ENCODE measurements at places on chromosomes 12 and 14.

- DNase-seq, result no peak
Measured at GRCh38 chr14:91496790-91497189, 13.3 kb downstream of the PPP4R3A start.

- DNase-seq, result no peak
Measured at GRCh38 chr12:46647034-46647433, 178.8 kb downstream of the SLC38A4 start.

DNA sequence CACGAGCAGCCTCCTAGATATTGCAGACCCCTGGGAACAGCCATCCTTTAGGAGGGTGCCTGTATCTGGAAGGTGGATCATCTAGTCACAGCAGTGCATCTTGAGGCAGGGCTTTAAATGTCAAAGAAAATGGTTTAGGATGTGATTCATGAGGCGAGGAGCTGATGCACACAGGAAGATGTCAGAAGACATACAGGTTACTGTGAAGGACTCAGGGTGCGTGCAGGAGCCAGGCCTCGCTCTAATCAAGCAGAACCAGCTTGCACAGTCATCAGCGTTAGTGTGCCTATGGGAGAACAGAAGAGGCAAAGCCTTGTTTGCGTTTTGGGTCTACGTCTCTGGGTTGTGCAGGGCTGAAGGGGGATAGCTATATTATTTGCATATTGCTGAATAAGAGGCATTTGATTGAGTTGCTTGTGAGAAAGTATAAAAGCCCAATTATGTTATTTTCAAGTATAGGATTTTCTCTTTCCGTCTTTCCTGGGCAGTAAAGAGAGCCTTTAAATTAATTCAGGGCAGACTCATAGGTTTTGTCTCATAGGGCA, 77.3 kb upstream of the RPH3A start:
- DNase-seq, result no peak

- DNase-seq, result no peak
Measured at GRCh38 chr14:87888136-87888999, 104.6 kb downstream of the GALC start.

GRCh38 chr14:51547701-51548100, 104.0 kb upstream of the FRMD6 start:
- DNase-seq, result no peak

DNA sequence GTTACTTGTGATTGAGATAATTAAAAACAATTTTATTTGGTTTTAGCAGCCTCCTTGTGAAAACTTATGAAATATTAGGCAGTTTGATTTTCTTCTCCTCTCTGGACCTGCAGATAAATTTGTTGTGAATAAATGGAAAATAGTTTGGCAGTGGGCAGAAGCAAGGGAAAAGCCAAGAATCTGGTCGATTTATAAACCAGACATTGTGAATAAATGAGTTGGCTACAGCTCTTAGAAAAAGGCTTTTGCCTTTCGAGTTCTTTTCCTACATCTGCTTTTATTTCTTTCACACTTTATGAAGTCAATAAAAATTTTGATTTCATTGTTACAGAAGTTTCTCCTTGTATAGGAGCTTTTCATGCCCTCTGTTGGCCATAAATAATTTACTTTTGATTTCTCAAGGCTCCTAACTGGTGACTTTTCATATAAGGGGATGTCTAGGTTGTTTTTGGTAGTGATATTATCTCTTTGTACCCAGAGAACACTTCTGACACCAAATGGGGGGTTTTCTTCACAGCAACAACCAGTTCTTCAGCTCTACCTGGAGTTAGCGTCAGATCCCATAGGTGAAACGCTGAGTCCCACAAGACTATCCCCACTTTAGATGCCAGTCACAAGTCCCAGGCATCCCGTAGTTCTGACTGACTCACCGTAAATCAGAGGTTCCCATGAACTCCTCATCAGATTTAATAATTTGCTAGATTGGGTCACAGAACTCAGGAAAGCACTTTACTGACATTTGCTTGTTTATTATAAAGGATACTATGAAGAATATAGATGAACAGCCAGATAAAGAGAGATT, 136.5 kb upstream of the DNM1L start:
- no peak for DNase-seq

DNA sequence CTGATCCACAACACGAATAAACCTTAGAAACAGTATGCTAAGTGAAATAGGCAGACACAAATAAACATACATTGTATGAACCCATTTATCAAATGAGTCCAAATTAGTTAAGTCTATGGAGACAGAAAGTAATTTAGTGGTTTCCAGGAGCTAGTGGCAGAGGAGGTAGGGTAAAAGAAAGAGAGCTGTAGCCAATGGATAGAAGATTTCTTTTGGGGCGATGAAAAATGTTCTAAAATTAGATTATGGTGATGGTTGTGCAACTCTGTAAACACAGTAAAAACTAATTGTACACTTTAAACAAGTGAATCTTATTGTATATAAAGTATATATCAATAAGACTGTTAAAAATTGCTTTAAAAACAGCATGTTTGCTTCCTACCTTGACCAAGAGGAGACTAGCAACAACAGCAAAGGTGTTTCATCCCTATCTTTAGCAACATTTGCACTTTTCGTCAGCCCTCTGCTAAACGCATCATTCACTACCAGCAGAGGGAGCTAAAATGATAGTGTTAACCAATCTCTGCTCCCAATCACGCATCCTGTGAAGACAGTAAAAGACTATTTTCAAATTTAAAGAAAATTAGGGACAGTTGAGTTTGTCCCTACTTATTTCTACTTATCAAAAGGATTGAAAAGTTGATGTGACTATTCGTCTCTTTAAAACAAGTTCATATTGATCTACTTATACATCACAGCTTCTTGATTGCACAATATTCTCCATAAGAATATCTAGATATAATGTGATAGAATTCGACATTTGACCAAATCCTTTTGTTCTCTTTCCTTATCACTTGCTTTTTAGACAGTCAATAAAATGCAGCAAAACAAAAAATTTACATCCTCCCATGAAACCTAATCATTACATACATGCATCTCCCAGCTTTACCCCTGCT, 24.0 kb upstream of the LGR5 start:
- DNase-seq, result no peak

- DNase-seq, result no peak
Measured at GRCh38 chr14:101552786-101553231, 8.5 kb upstream of the DIO3 start.

GRCh38 chr12:49948866-49949845, 1.4 kb upstream of the AQP2 start:
- DNase-seq, result no peak

- no peak for DNase-seq
Measured at GRCh38 chr14:33612197-33612505, 338.7 kb downstream of the EGLN3 start.

Data from stimulated activated CD8-positive, alpha-beta memory T cell treated with anti-CD3 and anti-CD28 coated beads, Interleukin-12 subunit alpha, Interleukin-12 subunit beta, amount 100 ng/mL, for 1 hour (primary cell).